ENCODE measurements at places on chromosomes 16 and 17. TPM values are rescaled to one million over a fixed set of nuclear protein-coding genes. Genes with fewer than 3 reads are reported as not detected.

DNA sequence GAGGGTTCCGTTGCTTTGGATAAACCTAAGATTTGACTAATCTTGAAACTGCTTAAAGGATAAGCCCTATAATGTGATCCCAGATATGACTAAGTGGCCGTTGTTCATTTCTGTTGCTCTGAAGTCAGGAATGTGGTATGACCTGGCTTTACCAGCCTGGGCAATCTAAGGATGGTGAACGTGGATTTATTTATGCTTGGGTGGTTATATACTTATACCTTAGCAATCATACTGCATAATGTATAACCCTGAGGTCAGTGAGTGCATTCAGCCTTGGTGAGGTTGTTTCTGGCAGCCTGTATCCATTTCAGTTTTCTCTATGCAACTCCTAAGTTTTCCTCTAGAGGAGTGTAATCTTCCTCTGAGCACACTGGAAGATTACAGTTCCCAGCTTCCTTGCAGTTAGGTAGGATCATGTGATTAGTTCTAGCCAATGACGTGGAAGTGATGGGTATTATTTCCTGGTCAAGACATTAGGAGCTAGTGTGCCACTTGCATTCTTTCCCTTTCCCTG lies 41.9 kb downstream of the FTO start:
- no peak for DNase-seq
- H3K4me3 ChIP-seq, result no peak overlapping the region
- no peaks in the 10 kb centered on the region for H3K36me3 ChIP-seq
- H3K4me1 ChIP-seq, result no peaks in the 10 kb centered on the region
- H3K27me3 ChIP-seq, result no peaks in the 10 kb centered on the region

GRCh38 chr17:20236578-20237227 lies 227.5 kb downstream of the SPECC1 start:
- no peaks in the 10 kb centered on the region for H3K4me1 ChIP-seq
- H3K4me3 ChIP-seq, result no peak overlapping the region
- H3K27ac ChIP-seq, result no peak overlapping the region
- peaks cover 55% of the 10 kb centered on the region for H3K36me3 ChIP-seq
- H3K27me3 ChIP-seq, result no peaks in the 10 kb centered on the region

DNA sequence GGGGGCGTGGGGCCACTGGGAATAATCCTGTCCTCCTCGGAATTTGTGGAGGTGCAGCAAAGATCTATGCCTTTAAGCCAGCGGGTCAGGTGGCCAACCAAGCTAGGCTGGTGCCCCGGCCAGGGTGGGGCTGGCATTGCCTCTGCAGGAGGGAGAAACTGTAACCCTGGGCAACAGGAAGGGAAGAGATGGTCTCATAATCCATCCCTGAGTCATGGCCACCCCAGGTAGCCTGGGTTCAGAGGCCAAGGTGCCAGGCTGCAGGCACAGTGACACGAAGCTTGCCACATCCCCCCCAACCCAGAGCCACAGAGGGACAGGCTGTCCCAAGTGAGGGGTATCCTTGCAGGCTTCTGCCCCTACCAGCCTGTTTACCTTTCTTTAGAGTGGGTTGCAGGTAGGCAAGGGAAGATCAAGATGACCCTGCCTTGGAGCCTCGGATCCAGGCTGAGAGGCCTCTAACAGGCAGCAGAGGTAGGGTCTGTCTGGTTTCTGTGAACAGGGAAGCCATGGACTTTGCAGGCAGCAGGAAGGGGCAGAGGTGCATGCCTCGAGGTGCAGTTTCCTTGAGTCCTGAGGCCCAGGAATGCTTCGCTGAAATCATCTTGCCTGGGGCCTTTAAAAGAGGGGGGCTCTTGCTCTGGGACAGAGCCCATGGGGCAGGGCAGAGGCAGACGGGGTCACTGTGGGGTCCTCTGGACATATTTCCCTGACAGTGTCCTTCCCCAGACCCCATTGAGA lies 4.0 kb downstream of the LASP1 start:
- H3K4me1 ChIP-seq, result peaks cover 90% of the 10 kb centered on the region
- peak overlapping the region; percentile 22 for H3K27ac ChIP-seq
- DNase-seq, result peak; percentile 75
- no peak overlapping the region for H3K4me3 ChIP-seq
- no peaks in the 10 kb centered on the region for H3K27me3 ChIP-seq

DNA sequence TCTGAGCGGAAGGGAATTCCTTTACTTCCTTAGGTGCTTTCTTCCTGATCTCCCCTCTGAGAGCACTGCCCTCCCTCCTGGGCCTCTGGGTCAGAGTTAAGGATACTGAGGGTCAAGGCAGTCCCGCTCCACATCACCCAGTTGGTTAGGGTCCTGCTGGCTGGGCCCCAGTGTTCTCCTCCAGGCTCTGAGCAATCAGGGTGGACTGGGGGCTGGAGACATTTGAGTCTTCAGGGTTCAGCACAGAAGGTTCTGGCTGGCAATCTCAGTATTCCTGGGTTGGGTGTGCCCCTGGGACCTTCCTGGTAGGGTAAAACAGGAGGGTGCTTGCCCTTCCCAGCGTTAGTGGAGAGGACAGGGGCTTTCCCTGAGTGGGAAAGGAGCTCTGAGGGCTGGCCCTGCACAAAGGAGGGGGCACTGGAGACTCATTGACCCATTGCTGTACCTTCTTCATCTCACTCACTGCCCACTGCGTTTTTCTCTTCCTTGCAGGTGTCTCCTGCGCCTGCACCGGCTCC lies 448 bp downstream of the MT1M start:
- no peak overlapping the region for H3K27ac ChIP-seq
- peak overlapping the region; percentile 52 for H3K4me3 ChIP-seq
- H3K27me3 ChIP-seq, result peaks cover 52% of the 10 kb centered on the region
- H3K36me3 ChIP-seq, result no peaks in the 10 kb centered on the region
- peaks cover 9% of the 10 kb centered on the region for H3K4me1 ChIP-seq

CA5A gene
- not detected for total RNA-seq

MYO15A gene
- total RNA-seq, result 0.77 TPM
